Neural crest cell (in vitro differentiated cells): ENCODE measurements at places on chromosomes 3 and 15.

DNA sequence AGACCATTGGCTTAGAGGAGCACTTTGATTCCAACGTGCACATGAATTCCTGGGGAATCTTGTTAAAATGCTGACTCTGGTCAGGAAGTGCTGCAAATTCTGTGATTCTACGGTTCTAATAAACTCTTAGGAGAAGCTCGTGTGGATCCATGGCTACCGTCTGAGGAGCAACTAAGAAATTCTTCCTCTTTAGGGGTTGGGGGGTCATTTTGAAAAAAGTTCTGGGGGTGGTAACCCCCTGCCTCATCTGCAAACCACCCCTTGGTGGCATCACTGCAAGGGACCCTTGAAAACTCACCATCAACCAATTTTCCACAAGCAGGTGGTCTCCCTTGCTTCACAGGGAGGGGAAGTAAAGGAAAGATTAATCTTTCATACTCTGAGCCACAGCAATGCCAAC is 52.2 kb upstream of the IGF1R start:
- no peak for DNase-seq

DNA sequence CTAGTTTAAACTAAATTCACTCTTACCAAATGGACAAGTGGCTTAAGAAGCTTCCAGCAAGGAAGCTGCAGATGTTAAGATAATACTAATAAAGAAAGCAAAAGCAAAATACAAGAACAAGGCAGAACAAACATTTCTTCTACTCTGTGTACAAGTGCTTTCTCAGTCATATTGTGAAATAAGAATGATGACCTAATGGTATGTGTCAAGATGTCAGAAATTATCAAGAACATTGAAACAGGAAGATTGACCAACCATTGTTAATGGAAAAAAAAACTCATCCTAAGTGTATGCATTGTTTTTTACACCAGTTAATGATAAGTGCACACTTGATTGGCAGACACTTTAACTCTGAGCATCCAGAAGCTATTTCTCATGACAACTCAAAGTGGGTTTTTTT is 65.4 kb upstream of the P2RY1 start:
- DNase-seq = no peak

- DNase-seq = no peak
Observed at GRCh38 chr3:153967260-153967659, 153.9 kb upstream of the ARHGEF26 start.

- DNase-seq = no peak
Observed at GRCh38 chr3:117962750-117963149, 1071.9 kb downstream of the IGSF11 start.

DNA sequence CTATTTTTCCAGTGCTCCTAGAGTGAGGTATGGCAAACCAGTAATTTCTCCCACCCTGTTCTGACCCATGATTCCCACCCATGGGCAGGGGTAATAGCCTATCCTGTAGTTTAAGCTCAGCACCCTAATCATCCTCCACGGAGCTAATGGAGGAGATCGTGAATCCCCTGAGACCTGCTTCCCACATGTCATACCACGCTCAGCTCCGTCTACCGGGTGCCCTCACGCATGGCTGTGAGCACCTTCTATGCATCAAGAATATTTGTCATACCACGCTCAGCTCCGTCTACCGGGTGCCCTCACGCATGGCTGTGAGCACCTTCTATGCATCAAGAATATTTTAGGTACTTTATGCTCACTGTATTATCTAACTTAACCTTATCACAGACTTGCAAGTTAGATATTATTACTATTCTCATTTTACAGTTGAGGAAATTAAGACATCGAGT is 104.7 kb upstream of the PFN2 start:
- DNase-seq = no peak

DNA sequence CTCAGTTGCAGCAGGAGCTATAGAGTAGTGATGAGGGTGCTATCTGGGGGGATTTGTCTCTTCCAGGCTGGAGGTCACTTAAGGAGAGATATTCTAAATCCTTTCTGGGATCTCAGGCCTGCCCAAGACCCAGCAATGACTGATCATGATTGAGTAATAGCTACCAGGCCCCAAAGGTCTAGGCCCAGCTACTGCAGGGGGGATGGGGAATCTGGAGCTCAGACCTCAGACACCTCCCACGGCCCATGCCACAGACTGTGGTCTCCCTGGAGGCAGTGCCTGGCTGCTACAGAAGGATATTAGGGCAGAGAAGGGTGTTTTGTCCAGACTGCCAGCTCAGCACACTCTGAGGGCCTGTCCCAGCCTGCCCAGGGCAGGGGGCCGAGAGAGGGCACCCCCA is 6.9 kb downstream of the SLC38A3 start:
- no peak for DNase-seq

DNA sequence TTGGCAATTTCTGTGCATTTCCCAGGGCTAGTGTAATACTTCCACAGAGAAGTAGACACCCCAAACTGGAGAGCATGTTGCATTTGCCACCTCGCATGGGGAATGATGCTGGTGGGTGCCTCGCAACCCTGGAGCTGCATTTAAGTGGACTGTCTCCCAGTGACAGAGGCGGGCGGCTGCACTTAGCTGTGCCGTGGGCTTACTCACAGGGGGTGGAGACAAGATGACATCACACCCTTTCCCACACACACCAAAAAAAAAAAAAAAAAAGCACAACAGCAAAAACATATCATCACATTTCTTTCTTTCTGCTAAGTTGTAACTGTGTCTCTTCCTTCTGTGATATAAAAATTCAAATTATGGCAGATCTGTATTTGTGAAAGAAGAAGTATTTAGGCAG is at the start of gene ABI3BP:
ABI3BP (minus strand) TSS at position 113 of the 400 bp plus-strand sequence; CDS start at position 76, 37 bp downstream.
- no peak for DNase-seq
